ENCODE measurements at places on chromosomes 2 and 18.

DNA sequence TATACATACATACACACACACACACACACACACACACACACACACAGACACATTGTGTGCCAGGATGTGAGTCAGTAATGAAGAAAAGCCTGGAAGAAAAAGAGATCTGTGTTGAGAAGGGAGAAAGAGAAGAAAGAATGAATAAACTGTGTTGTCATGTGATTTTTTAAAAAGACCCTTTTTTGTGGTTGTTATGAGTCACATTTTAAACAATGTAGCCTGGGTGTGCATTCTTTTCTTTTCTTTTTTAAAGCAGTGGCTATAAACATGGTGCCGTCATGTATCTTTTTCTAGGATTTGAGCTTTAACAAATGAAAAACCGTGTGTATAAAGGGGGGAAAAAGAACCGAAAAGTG, 87.2 kb downstream of the NRP2 start:
- DNase-seq = no peak

DNA sequence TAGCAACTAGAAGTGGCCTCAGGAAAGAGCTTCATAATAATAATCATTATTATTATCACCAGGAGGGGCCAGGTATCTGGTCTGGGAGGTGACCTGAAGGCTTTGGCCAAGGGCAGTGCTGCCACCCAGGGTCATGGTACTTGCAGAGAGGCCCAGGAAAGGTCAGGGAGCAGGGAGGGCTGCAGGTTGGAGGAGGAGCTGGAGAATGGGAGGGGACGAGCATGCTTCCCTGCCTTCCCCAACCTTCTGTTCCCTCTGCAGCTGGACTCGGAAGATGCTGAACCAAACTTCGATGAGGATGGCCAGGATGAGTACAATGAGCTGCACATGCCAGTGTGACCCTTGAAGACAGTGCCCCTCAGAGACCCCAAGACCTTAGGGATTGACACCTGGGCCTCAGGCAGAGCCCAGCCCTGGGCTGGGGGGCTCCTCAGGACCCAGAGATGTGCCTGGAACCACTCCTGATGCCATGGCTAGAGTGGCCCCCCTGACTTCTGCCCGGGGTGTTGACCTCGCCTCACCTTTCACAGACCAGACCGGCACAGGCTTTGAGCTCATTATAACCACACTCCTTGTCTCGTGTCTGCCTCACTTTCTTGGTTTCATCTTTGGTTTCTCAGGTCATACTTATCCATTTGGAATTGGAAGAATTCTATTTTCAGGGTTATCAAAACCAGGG, 14.1 kb downstream of the SLC4A3 start:
- DNase-seq = no peak

GRCh38 chr2:168350380-168350779, 103.0 kb upstream of the STK39 start:
- no peak for DNase-seq

DNA sequence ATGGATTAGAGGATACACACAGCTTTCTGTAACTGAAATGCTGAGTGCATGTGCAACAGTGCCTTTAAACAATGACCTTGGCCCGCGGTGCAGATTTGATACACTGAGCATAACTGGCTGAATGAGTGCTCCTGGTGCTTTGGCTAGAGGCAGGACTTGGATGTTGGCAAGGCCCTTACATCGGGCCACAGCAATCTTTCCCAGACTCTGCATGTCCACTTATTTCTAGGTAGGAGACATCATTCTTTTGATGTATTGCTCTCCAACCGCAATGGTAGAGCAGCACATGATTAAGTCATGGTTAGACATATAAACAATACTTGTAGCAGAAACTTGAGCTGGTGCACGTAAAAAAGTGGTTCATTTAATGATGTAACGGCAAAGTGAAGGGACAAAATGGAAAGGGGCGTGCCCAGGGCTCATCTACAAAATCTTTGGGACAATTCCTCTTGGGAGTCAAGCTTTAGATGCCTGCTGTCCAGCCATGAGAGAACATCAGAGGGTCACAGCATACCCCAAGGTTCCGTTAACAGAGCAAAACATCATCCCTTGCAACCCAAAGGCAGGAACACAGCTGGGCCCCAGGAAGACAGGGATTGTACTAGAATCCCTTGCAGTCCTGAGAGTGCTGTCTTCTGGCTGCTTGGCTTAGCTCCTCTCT, 43.4 kb downstream of the RAB31 start:
- no peak for DNase-seq

DNA sequence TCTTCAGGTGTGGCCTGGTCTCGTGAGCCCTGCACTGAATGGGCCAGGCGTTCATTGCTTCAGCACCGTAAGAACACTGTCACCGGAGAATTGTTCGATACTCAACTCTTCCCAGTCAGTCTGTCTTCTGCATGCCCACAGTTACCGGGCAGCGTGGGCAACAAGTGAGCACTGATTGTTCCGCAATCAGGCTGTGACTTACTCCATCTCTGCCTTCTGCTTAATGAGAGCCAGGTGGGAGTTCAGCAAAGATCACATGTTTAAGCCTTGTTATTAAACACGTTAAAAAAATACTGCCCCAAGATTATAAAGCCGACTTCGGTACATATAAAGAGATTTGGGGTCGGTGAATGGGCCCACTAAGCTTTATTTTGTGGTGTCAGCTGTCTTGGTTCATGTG, 3.7 kb downstream of the STEAP3 start:
- DNase-seq = no peak

DNA sequence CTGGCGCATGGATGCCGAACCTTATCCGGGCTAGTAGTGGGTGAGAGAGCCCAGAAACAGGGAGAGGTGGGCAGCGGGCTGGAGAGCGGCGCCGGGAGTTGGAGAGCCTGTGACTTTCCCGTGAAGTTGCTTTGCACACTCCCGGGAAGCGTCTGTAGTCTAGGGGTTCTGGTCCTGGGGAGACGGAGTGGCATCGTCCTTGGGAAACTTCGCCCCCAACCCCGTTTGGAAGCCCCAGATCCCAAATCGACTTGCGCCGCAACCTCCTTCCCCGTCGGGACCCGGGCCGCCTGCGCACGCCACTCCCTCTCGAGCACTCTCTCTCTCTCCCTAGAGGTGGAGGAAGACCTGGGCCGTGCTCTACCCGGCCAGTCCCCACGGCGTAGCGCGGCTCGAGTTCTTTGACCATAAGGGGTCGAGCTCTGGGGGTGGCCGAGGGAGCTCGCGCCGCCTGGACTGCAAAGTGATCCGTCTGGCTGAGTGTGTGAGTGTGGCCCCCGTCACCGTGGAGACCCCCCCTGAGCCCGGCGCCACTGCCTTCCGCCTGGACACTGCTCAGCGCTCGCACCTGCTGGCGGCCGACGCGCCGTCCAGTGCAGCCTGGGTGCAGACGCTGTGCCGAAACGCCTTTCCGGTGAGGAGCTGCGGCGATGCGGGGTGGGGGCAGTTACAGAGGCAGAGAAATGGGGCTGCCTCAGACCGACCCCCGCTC, 456 bp downstream of the DOK1 start:
- no peak for DNase-seq

DNA sequence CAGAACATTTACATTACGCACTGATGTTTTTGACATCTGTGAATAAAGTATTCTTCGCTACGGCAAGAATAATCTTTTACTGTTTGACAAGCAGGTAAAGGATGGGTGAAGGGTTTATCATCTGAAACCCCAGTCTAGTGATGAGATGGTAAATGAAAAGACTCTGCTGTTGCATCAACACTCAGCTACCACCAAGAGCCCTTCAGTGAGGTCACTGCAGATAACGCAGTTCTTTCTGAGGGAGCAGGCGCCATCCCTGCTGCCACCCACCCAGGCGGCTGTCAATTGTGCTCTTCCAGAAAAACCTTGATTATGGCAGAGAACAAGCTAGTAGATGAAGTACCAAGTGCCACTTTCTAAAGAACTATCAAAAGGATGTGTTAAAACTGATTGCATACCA, 58.7 kb downstream of the ABCG8 start:
- DNase-seq = no peak

GRCh38 chr2:29662861-29663260, 258.5 kb downstream of the ALK start:
- DNase-seq = no peak

DNA sequence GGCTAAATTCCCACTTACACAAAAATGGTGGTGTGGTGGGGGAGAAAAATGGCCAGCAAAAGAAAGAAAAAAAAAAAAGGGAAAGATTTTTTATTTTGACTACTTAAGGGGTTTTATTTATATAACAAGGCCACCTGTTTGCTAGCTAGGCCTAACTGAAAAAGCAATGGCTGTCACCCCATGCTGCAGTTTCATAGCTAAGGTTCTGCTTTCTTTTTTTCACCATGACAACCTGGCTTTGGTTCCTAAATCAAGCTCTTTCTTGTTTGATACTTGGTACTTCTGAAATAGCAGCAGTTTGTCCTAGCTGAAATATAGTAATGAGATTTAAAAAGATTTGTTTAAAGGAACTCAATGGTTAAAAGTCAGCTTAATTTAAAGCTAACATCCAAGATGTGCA, 433.2 kb upstream of the MEX3C start:
- no peak for DNase-seq

DNA sequence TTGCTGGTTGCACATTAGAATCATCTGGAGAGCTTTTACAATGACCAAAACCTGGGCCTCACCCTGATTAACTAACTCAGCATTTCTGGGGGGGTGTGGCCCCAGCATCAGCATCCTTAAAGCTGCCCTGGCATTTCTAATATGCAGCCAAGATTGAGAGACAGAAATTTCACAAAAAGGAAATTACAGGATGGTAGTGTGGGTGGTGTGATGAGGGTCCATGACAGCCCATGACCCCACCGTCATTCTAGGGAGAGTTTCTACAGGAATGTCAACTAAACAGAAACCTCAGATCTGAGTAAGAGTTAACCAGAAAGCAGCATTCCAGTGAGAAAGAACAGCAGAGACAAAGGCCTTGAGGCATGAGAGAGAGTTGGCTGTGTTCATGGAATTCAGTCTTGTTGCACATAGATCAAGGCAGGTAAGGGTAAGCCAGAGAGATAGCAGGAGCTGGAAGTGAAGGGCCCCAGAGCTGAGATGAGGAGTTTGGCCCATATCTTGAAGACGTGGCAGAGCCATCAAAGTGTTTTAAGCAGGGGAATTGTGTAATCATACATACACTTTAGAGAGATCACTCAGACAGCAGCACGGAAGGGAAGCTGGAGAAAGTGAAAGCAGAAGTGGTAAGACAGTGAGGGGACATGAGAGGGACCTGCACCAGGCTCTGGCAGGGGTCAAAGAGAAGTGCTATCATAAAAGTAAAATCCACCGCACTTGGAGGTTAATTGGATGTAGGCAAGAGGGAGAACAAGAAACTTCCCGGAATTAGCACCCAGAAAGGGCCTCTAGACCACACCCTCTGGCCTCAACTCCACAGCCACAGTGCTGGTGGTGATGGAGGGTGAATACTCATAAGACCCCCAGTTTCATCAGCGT, 7.8 kb upstream of the TRABD2A start:
- no peak for DNase-seq

DNA sequence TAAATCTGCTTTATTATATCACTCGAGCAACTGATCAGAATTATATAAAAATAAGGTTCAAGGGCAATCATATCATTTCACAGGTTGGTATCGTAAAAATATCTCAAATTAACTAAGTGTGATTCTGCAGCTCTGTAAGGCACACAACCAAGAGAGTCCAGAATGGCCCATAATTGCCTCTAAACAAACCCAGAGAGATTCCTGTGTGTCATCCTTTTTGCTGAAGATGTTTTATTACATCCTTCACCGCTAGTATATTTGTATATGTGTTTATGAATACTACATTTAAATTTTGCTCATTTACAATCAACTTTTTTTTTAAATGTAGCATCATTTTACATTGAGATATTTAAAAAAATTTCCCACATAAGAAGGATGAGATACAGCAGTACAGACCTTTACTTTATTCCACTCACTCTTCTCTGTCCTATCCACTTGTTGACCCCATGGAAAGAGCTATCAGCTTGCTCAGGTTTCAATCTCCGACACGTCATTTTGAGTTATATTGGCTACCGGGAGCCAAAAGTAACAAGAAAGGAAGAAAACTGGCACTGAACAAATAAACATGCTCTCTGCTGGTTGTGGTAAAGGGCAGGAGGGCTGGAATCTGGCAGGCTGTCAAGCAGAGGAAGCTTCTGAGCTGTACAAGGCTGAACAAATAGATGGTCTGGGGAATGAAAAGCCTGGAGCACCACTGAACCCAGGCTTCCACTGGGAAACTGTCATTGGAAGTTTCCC, 23.1 kb downstream of the PLA2R1 start:
- DNase-seq = no peak

DNA sequence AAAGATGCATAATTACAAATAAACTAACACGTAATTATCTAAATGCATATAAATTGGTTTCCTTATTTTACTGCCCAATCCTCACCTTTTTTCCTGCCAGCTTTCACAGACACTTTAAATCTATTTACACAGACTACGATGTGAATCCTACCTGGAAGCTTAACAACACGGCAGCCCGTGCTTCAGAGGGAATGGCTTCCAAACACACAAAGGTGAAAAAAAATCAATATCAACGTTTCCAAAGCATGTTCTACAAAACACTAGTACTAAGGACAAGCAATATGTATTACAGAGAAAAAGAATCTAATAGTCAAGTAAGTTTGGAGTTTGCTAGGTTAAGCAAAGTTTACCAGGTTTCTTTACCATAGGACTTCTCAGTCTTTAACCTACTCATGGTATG, 4.4 kb downstream of the MAP4K3 start:
- DNase-seq = no peak

DNA sequence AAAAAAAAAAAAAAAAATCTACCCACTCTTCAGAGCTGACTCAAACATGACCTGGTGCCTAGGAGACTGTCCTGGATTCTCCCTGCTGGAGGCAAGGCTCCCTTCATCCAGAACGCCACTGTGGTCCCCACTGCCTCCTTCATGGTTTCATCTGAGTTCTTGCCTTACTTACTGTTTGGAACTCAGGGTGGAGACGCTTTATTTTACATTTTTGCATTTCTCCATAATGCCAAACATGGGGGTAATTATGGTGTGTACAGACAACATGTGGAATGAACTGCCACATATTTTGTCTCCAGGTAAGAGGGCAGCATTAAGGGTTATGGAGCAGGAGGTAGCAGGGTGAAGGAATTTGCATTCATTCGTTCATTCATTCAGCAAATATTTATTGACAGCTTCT, 154.0 kb upstream of the MSH6 start:
- no peak for DNase-seq

DNA sequence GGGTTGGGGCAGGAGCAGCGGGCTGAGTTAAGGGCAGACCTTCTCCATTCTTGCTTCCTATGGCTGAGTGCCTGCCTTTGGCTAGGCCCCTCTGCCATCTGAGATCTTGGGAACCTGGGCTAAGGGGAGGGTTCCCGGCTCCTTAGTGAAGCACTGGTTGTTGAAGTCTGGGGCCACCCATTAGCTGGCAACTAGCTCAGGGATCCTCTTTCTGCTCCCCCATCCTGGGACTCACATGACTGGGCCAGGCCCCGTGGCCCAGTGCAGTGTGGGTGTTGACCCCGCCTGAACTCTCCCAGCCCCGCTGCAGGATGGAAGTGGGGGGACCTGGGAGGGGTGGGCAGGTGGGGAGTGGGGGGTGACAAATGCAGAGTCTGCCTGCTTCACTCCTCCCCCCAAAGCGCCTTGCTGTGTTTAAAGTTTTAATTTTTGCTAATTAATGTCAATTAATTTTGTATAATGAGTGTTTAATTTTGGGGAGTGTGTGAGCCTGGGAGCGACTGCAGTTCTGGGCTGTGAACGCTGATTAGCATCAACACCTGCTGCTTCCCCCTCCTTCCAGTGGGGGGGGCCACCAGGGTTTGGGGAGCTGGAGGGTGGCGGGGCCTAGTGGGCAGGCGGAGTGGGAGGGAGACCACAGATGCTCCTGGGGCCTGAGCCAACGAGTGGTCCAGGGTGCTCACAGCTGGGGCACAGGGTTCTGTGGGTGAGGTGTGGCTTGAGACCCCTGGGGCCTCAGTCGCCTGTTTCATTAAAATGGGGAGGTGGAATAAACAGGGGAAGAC, 55.2 kb downstream of the EMX1 start:
- DNase-seq = no peak

GRCh38 chr2:138071720-138072719, 107.7 kb downstream of the HNMT start:
- DNase-seq = no peak
